Gastroesophageal sphincter (tissue), 4 donors: ENCODE measurements at places on chromosomes 4 and X.

- no peak for ATAC-seq
Measured at GRCh38 chrX:109487640-109488039, 5.8 kb upstream of the GUCY2F start.

DNA sequence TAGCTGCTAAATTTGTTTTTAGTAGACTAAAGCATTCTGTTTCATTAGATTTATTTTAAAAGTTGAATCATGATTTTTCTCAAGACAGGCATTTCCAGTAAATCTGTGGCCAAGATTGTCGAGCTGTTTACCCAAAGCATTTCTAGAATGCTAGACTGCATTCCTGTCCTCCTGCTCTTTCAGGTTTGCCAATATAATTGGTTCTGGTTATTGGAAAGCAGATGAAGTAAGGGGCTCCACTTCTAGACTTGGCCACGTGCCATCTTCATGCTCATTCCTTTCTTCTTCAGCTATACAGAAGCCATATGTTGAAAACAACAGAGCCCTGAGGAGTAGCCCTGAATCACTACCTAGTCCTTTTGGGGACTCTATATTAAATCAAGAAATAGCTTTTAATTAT, 62.5 kb downstream of the PGRMC2 start:
- no peak for ATAC-seq

GRCh38 chr4:98094118-98094517, 49.2 kb downstream of the STPG2 start:
- ATAC-seq, result no peak

GRCh38 chrX:103061486-103061885, 2.5 kb downstream of the BEX1 start:
- no peak for ATAC-seq

GRCh38 chr4:48296365-48296764, 26.7 kb upstream of the TEC start:
- no peak for ATAC-seq

DNA sequence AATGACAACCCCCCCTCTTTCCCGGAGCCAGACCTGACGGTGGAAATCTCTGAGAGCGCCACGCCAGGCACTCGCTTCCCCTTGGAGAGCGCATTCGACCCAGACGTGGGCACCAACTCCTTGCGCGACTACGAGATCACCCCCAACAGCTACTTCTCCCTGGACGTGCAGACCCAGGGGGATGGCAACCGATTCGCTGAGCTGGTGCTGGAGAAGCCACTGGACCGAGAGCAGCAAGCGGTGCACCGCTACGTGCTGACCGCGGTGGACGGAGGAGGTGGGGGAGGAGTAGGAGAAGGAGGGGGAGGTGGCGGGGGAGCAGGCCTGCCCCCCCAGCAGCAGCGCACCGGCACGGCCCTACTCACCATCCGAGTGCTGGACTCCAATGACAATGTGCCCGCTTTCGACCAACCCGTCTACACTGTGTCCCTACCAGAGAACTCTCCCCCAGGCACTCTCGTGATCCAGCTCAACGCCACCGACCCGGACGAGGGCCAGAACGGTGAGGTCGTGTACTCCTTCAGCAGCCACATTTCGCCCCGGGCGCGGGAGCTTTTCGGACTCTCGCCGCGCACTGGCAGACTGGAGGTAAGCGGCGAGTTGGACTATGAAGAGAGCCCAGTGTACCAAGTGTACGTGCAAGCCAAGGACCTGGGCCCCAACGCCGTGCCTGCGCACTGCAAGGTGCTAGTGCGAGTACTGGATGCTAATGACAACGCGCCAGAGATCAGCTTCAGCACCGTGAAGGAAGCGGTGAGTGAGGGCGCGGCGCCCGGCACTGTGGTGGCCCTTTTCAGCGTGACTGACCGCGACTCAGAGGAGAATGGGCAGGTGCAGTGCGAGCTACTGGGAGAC, 1.6 kb downstream of the PCDH10 start:
- ATAC-seq, result no peak

DNA sequence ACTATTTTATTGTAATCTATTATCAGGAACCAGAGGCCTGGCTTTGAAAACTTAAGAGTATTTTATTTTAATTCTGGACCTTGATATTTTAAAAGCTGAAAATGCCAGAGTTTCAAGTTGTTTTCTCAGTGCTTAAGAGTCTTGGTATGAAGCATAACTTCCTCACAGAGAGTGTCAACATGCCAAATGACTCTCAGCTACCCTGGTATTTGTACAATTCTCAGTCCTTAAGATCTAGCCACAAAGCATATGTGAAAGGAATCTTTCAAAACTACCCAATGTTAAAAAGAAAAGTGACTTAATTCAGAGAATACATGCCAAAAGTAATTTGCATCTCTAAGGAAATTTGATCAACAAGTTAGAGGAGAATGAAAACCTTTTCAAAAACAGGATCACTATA, 171.9 kb downstream of the DKK2 start:
- no peak for ATAC-seq
